ENCODE measurements at places on chromosomes 11 and 22.

- no peak for DNase-seq
These were observed 82.2 kb downstream of the FAM83F start for GRCh38 chr22:40076702-40077645.

- DNase-seq, result no peak
These were observed 29.8 kb downstream of the MAML2 start for GRCh38 chr11:96313163-96313562.

DNA sequence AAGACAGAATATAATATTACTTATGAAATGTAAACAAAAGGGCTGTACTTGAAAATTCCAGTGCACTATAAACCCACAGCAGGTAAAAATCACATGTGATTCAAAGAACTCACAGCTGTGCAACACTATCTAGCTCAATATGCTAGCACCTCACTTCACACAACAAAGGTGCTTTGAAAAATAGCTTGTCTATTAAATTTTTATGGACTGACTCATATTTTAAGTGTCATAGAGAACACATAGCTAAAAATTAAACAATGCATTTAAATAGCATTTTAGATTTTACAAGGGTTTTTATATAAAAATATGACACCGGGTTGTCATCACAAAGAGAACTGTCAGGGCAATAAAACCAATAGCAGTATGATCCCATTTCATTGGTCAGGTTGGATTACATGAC is 1390.5 kb upstream of the TENM4 start:
- no peak for DNase-seq

DNA sequence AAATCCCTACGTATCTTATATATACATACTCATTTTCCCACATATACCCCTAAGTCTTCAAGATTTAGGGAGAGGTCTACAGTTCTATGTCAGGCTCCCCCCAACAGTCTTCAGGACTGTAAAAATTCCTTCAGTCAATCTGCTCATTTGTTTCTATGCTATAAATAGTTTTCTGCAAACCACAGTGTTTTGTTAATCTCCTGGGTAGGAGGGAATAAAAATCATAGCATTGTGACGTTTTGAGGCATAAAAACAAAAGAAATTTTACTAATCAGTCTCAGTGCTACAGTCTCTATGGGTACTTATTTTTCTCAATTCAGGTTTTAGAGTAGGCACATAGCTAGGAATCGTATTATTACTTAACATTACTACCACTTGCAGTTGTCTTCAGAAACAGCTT is 552.8 kb upstream of the LRRC4C start:
- DNase-seq, result no peak

GRCh38 chr11:30245621-30246020 is 14.8 kb downstream of the FSHB start:
- no peak for DNase-seq

- no peak for DNase-seq
These were observed 13.2 kb downstream of the NAA40 start for GRCh38 chr11:63951779-63952536.

DNA sequence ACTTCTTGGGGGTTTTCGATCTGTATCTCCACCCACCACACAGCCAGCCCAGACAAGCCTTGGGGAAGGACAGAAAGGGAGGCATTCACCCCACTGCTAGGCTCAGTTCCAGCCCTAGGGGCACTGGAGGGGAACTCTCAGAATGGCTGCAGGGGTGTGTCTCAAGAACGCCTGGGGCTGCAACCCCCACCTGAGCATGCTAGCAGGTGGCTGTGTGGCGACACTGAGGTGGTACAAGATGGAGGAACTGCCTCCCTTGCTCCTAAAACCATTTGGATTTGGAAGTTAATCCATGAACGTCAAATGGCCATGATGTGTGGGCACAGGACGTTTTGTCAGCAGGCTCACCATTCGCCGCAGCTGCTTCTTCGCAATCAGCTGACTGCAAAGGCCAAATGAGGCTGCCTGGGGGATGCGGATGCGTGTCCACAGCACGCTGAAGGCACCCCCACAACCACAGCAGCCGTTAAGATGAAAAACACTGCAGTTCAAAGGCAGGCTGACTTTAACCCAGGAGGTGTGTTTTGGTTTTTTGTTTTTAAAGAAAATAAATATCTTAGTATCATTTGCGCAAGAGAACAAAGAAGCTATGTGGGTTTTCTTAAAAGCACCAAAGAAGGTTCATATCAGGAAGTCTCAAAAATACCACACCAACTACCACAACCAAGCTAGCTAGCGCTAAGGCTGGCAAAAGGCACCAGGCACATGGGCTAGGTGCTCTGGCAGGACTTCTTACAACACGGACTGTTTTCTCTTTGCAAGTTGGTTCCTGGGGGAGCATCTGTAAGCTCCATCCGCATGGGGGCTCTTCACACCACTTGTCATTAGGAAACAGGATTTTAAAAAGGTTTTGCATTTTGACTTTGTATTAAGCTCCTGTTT is 22.2 kb upstream of the NAP1L4 start:
- DNase-seq, result no peak

GRCh38 chr11:7540830-7541555 is 27.2 kb downstream of the PPFIBP2 start:
- DNase-seq, result no peak

DNA sequence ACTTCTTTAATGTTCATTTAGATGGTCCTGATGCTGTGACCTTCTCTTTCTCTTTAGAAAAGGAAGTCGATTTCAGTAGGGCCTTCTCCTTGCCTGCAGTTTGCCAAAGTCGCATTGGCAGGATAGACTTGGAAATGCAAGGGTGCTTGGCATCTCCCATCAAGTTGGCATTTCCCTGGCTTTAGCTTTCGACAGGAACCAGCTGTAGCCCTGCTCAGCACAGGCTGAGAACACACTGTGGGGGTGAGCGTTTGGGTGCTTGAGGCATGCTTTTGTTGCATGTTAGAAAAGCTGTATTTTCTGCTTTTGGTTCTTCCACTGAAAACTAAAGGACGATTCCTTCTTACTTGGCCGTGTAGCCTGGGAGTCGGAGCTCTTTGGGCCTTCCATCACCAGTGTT is 37.7 kb downstream of the LDLRAD3 start:
- DNase-seq, result no peak

GRCh38 chr11:1447845-1448825 is 38.4 kb downstream of the MOB2 start:
- DNase-seq, result no peak

DNA sequence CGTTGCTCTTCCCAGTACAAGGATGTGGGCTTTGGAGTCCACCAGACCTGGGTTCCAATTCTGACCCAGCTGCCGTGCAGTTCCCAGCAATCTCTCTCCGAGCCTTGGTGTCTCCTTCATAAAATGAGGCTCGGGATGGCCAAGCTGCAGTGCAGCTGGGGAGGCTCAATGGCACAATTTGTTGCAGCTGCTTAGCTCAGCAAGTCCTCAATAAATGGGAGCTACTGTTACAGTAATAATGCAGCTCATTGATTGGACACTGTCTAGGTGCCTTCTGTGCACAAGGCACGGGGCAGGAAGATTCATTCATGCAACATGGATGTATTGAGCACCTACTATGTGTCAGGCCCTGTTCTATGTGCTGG is 37.1 kb downstream of the SHISAL1 start:
- no peak for DNase-seq

DNA sequence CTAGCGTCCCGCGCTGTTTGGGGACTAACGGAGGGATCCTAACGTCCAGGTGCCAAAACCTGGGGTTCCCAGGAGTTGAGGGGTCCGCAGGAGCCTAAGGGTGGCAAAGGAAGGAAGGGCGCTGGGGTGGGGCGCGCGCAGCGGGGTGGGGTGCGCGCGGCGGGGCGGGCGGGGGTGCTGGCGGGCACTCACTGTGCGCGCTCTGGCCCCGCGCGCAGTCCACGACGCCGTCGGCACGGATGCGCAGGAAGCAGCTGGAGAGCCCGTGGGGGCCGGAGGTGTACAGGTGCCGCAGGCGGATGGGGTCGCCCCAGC is 412 bp downstream of the FGF19 start:
- DNase-seq, result no peak

- no peak for DNase-seq
These were observed 11.4 kb downstream of the ALG12 start for GRCh38 chr22:49906799-49907290.

- no peak for DNase-seq
These were observed 27.5 kb upstream of the FBLN1 start for GRCh38 chr22:45475063-45475747.

GRCh38 chr11:66011239-66011784 is 496 bp upstream of the CST6 start:
- DNase-seq, result no peak

Measured in retina (tissue), 1 donor.